ENCODE measurements at places on chromosomes 16 and 17. TPM values are rescaled to one million over a fixed set of nuclear protein-coding genes. Genes with fewer than 3 reads are reported as not detected.
A peak's percentile ranks its signal among the peaks of the same experiment; 100 is the strongest.

Gene C17orf107
- 2.3 TPM for total RNA-seq

Gene OR1A1
- total RNA-seq: not detected

Gene ARHGDIG
- total RNA-seq: not detected

Gene SHISA6
- not detected for total RNA-seq

Gene CD79B
- 6.5 TPM for total RNA-seq

- DNase-seq: no peak
- H3K27me3 ChIP-seq: no peaks in the 10 kb centered on the region
Measured at GRCh38 chr17:47199627-47200324, 9.4 kb upstream of the MYL4 start.

DNA sequence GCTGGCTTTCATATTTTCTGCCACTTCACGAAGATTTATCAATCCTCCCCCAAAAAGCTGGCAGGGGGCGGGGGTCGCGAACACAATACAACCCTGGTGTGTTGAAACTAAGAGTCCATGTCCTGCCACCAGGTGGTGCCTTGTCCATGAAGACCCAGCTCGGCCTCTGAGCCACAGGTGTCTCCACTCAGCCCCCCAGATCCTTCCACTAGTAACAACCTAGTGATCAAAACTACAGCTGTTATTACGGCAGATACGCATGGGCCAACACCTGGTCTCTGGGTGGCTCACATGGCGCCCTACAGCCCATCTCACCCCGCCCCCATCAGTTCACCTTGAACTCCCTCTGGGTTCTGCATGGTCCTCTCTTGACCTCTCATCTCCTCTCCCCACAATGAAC lies 27.7 kb downstream of the USP7 start:
- DNase-seq: no peak
- H3K4me3 ChIP-seq: no peak overlapping the region
- peaks cover 12% of the 10 kb centered on the region for H3K4me1 ChIP-seq
- no peaks in the 10 kb centered on the region for H3K27me3 ChIP-seq
- no peak overlapping the region for H3K27ac ChIP-seq
- H3K36me3 ChIP-seq: no peaks in the 10 kb centered on the region

GRCh38 chr16:14629612-14629918 lies 495 bp downstream of the PARN start:
- no peak for DNase-seq
- H3K4me1 ChIP-seq: peaks cover 38% of the 10 kb centered on the region
- H3K27ac ChIP-seq: peak overlapping the region; percentile 91
- peaks cover 9% of the 10 kb centered on the region for H3K36me3 ChIP-seq

DNA sequence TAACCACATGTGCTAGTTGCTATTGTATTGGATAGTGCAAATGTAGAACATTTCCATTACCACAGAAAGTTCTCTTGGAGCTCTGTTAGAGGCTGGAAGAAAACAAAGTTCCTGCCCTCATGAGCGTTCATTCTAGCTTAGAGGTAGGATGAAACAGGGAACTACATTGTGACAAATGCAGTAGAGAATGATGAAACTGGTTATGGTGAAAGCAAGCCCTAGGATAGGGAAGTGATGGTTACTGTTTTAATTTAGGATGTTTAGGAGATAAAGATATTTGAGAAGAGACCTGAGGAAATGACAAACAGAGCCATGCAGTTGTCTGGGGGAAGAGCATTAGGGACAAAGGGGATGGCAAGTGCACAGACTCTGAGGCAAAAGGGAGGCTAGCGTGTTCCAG lies 50.7 kb downstream of the AATF start:
- no peaks in the 10 kb centered on the region for H3K27me3 ChIP-seq
- no peak overlapping the region for H3K4me3 ChIP-seq
- H3K36me3 ChIP-seq: peaks cover 14% of the 10 kb centered on the region
- H3K27ac ChIP-seq: no peak overlapping the region
- H3K4me1 ChIP-seq: no peaks in the 10 kb centered on the region

DNA sequence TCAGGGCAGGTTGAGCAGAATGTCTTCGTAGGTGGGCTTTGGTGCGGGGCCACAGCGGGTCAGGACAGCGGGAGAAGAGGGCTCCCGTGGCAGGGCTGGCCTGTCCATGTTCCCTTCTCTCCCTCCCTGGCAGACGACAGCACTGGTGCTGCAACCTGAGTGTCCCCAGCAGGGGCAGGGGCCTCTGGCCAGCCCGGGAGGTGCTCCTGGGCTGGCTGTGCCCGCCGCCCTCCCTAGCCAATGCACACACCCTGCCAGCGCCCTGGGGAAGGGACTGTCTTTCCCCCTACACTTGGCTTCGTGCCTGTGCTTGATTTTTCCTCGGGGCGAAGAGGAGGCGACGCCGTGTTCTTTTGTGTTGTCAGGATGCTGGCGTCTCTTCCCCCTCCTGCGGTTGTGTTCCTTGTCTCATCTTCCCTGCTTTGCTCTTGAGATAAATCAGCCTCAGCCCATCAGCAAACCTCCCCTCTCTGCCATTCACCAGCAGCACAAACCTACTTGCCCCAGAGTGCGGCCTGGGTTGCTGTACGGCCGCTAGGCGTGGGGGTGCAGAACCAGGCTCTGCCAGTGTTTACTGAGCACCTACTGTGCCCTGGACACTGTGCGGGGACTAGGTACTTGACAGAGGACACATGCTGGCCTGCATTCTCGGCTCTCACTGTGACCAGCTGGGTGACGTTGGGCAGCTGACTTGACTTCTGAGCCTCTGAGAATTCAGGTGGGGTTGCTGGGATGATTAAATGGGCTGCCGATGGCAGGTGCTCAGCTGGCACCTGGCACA lies 237.3 kb upstream of the CIBAR2 start:
- H3K4me1 ChIP-seq: peaks cover 10% of the 10 kb centered on the region
- H3K36me3 ChIP-seq: no peaks in the 10 kb centered on the region
- DNase-seq: no peak
- no peak overlapping the region for H3K27ac ChIP-seq
- no peaks in the 10 kb centered on the region for H3K27me3 ChIP-seq

GRCh38 chr17:46853896-46854444 lies 2.6 kb downstream of the WNT9B start:
- H3K4me1 ChIP-seq: peaks cover 7% of the 10 kb centered on the region
- H3K27me3 ChIP-seq: no peaks in the 10 kb centered on the region
- no peak overlapping the region for H3K27ac ChIP-seq
- DNase-seq: no peak

DNA sequence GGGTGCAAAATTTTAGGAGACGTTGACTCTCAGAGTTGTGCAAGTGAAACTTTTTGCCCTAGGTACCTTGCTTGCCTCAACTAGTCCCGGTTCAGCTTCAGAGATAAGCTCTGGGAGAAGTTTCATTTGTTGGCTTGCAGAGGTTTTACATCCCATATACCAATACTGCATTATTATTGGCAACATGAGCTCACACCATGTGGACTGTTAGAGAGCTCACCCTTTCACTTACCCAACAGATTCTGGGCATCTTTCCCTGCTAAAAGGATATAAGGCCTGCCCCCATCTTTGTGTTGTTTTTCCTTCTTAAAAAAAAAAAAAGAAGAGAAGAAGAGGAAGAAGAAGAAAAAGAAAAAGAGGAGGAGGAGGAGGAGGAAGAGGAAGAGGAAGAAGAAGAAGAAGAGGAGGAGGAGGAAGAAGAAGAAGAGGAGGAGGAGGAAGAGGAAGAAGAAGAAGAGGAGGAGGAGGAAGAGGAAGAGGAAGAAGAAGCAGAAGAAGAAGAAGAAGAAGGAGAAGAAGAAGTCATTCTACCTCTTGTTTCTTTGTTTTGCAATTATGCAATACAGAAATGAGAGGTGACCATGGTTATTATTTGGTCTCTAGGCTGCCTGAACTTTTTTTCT lies 292.6 kb upstream of the IRX3 start:
- no peaks in the 10 kb centered on the region for H3K36me3 ChIP-seq
- DNase-seq: no peak

DNA sequence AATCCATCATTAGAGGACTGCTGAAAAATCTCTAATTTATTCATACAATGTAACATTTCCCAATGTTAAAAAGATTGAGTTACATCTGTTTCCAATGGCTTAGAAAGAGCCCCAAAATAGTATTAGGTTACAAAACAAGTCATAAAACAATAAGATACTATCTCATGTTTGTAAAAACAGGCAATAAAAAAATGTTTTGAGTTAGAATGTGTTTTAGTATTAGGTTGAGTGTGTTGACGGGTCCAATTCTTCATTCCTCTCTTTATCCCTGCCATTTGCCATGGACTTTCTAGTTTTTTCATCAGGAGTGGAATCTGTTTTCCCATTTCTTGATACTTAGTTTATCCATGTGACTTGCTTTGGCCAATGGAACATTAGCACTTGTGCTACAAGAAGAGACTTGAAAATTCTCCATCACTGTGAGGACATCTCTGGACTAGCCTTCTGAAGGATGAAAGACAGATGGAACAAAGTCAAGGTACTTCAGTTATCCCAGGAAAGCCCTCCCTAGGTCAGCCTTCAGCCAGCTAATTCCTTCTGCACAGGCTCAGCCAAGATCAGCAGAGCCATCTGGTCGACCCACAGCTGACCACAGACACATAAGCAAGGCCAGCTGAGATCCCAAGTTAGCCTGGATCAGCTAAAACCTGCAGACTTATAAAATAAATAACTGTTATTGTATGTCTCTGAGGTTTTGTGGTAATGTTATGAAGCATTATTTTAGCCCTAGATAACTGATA lies 83.3 kb downstream of the HS3ST3A1 start:
- H3K27me3 ChIP-seq: no peaks in the 10 kb centered on the region
- H3K36me3 ChIP-seq: no peaks in the 10 kb centered on the region
- H3K4me1 ChIP-seq: no peaks in the 10 kb centered on the region
- no peak for DNase-seq
